NCI-H1436 (cell line): ENCODE measurements at places on chromosomes 16 and 17.

DNA sequence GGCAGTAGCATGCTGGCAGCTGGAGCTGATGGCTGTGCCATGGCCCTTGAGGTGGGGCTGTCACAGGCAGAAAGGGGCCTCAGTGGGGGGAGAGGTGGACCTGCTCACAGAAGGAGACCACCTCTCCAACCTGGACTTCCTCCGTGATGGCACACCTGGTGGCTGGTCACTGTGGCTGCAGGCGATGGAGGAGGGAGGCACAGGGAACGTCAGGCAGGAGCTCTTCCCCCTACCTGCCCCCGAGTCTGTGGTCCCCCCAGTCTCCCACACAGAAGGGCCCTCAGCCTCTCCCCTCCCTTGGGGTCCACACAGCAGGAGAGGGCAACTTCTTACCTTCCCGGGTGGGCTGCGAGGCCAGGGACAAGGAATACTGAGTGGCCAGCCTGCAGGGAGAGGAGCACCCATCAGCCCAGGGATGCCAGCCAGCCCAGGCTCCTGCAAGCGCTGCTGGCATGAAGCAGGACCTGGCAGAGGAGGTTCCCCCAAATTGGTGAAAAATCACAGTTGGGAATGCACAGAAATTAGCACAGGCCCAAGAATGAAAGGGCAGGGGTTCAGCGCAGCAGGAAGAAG is 96.5 kb downstream of the GOSR1 start:
- no peak for DNase-seq

- DNase-seq = no peak
Measured at GRCh38 chr17:78395155-78395554, 16.7 kb downstream of the PGS1 start.

DNA sequence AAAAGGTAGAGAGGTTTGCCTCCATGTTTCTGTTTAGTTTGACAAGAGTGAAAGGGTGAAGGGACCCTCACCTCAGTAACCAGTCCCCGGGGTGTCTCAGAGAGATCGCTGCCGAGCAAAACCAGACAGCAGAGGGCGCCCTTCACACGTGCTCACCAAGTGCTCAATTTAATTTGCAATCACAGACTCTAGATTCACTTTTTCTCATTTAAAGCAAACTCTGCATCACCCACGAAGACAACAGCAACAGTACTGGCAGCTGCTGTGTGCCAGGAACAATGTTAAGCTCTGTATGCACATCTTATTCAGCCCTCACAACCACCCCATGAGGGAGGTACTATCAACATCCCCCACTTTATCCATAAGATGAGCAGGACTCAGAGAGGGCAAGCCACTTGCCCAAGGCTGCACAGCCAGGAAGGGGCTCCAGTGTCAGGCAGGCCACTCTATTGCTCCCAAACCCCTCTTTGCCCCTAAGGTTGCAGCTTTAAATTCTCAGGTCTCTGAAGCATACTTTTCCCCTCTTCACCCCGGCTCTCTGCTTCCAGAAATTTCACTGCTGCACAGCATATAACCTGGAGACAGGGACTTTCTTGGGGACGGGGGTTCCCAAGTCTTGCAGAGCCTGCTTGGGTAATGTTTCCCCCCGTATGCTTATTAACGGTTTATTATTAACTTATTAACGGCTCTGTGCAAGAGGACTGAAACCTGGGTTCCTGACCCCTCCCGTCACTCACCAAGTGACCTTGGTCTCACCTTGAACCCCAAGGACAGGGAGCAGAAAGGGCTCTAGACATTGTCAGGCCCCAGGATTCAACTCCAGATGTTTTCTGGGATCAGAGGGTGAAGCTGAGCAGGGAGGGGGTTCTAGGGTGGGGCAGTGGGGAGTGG is 70.9 kb downstream of the CNGB1 start:
- peak; percentile 45 for DNase-seq

GRCh38 chr16:19228575-19228974 is 57.0 kb upstream of the CLEC19A start:
- no peak for DNase-seq

DNA sequence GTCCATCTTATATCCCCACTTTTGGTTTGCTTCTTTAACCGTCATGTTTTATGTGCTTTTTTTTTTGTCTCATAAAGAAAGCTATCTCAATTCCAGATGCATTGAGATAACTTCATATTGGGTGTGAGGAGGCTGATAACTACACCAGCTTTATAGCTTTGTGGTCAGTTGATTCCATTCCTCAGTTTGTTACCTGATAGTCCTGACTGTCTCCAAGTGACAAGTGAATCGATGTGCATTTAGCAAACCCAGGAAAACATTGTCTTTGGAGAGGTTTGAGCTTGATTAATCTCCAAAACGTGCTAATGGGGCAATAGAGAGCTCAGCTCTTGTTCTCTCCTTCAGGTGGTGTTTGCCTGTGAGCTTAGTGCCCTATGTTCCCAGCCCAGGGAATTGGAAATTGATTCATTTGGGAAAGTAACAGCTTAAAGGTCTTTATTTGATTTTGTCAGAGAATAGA is 22.7 kb downstream of the HS3ST3B1 start:
- no peak for DNase-seq

DNA sequence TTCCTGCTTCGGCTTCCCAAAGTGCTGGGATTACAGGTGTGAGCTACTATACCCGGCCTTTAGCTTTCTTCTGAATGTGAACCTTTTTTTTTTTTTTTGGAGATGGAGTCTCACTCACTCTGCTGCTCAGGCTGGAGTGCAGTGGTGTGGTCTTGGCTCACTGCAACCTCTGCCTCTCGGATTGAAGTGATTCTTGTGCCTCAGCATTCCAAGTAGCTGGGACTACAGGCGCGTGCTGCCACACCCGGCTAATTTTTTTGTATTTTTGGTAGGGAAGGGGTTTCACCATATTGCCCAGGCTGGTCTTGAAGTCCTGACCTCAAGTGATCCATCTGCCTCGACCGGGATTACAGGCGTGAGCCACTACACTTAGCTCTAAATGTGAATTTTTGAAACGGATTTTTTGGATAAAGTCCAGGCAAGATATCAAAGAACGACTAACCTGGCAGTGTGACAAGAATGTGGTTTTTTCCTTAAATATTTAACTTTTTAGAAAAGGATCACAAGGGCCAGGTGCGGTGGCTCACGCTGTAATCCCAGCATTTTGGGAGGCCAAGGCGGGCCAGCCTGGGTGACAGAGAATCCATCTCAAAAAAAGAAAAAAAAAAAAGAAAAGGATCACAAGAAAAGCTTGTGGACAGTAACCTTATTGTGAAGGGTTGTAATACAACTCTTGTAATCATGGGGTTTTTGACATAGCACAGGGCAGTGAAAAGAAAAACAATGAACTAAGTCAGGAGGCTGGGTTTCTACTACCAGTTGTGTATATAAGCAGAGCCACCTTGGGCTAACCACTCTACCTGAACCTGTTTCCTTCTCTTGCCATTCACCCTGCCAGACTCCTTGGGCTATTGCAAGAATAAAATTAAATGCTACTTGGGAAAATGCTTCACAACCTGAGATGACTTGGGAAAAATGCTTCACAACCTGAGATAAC is 6.2 kb downstream of the BRCA1 start:
- DNase-seq = no peak

DNA sequence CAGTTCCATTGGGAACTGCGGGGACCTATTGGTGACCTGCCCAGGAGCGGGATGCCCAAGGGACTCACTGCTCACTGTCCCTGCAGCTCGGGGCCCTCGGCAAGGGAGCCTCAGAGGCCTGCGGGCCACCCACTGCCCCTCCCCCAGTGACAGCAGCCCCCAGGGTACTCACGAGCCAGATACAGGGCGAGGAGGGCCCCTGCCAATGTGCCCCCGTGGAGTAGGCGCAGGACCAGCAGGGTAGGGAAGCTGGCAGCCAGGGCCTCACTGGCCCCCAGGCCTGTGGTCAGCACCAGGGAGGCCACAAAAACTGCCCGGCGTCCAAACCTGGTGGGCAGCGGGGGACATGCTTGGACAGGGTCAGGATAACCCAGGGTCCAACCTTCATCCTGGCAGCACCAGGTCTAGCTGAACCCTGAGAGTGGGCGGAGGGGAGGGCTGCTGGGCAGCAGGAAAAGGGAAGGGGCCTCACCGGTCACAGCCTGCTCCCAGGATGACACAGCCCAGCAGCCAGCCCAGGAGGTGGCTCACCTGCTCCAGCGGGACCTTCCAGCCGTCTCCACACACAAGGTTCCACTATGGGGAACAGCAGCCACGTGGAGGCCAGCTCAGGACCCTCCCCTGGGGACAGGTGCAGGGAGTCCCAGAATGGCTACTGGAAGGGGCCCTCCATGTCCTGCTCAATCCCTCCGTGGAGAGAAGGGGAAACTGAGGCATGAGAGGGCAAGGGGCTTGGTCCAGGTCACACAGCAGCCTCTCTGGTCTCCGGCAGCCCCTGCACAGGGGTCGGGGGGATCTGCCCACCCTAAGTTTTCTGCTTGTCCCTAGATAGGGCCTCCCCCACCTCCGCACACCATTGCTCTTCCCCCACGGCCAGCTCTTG is 855 bp downstream of the SLC22A31 start:
- no peak for DNase-seq

DNA sequence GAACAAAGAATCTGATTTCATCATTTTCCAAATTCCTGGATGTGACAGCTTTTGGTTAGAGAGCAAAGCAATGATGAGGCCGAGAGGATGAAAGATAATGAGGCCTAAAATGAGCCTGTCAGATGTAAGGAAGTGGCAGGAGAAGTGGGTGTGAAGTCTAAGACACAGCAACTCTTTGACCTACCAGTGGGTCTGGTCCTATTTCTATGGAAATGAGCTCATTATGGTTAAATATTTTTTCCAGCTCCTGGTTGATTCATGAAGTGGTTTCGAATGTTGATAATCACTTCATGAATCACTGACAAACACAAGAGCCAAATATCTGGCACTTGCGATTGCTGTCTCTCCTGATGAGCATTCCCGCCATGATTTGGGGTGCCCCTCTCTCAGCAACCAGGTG is 273.3 kb upstream of the CDH5 start:
- no peak for DNase-seq

DNA sequence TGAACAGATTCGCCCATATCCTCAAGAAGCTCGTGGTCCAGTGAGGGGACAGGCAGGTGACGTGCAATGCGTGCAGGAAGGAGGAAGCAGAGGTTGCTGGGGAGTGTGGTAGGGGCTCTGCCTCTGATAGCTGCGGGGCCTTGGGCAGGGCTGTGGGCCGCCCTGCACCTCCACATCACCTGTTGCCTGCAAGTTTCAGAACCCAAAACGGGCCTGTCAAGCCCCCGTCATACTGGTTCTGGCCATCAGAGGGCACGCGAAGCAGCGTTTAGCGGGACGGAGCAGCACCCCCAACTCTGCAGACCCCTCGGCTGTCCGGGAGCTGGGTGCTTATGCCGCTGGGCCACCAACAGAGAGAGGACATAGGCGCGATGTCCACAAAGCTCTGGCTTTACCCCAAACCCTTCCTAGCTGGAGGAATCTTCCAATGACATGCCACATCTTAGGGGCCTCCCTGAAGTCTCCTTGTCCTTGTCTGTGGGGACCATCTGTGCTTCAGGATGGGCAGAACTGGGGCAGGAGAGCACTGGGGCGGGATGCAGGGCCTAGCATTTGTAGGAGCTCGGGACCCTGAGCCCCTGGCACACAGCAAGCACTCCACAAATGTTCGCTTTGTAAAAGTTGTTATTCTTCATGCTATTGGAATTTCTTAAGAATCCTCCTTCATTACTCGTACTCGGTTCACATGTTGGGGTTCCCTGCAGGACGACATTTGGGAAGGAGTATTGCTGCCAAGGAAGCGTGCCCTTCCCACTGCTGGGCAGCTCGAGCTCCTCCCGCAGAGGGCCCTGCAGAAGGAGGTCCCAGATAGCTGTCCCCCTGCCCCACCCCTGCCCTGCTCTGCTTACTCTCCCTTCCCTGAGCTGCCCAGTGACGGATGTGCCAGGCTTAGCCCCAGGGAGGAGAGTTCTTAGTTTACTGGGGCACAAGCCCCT is 64.3 kb downstream of the CNGB1 start:
- DNase-seq = no peak

- DNase-seq = no peak
Measured at GRCh38 chr17:76191896-76192295, 48.4 kb downstream of the RNF157 start.

GRCh38 chr17:80034791-80035686 is 633 bp downstream of the TBC1D16 start:
- DNase-seq = no peak

GRCh38 chr17:74547264-74547663 is 1.3 kb upstream of the CD300C start:
- no peak for DNase-seq
